ENCODE measurements at places on chromosomes 7 and 10.

DNA sequence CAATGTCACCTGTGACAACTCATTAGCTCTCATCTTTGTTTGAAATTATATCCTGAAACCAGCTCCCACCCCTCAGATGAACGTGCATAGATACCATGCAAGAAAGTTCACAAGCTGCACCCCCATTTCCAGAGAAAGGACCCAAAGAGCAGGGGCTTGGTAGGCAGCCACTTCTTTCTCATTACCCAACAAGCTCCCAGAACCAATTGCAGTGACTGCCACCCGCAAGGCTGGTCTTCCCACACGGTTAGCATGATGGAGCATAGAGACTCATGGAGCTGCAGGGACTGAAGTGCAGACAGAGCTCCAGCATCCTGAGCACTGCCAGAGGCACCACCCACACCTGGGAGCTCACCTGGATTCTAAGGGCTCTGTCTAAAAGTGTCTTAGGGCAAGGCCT, 28.5 kb downstream of the FRMPD2 start:
- DNase-seq: no peak

- DNase-seq: peak; percentile 6
Observed at GRCh38 chr10:97759158-97759887, 12.5 kb downstream of the SFRP5 start.

DNA sequence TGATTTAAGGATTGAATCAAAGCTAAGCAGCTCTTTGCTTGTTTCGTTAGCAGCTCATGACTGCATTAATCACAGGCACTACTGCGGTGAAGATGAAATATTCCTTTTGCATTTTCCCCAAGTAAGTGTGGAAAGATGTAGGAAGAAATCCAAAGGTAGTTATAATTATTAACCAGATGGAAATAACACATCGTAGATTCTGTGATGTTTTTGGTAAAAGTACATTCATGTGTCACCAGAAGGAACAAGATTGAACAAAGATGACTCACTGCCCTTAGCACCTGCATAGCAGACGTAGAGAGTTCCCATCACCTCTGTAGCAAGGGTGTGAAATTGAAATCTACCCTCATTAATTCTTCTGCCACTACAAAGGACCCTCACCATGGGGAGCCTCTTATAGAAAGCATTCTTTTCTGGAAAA, 37.1 kb downstream of the SMURF1 start:
- DNase-seq: no peak

- DNase-seq: no peak
Observed at GRCh38 chr7:3107228-3107763, 63.6 kb upstream of the CARD11 start.

DNA sequence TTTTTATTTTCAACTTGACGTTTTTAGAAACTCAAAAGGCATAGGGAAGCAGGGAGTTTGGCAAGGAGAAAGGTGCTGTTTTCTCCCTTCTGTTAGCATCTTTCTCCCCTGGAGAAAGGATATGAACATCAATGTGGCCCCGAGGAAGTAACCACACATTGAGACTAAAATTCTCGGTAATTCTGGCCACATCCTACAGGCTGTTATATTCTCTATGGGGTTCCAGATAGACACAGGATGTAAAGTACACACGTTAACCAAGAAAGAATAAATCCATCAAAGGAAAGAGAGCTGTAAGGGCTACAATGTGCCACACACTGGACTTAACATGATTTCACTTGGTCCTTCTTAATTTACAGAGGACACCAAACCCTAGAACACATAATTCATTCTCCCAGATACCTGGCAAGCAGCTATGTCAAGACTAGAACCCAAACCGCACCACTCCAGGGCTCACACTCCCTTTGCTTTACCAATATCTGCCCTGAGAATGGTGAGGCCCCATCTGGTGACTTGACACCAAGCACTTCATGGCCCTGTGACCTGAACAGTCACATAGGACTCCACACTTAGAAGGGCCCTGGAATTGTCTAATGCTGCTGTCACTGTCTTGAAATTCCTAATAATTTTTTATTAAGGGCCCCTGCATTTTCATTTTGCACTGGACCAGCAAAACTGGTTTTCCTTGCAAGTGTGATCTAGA, 73.9 kb downstream of the PRLHR start:
- DNase-seq: no peak

DNA sequence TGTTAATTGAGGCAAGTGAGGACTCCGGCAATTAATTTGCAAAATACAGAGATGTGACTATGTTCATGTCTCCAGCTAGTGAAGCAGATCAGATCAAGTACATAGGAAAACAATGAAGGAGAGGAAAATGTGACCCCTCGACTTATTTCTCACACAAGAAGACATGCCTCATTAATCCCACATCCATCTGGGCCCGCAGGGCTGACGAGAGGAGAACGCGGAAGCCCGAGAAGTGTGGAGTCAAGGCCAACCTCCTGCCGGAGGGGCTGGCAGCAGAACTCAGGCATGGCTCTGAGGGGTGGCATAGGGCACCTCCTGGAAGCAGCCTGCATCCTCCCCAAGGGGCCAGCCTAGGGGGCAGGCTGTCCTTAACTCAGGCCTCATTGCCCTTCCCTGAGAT, 54.4 kb downstream of the ZNF503 start:
- peak; percentile 45 for DNase-seq

- no peak for DNase-seq
Observed at GRCh38 chr7:16121876-16122390, 299.4 kb downstream of the CRPPA start.

- no peak for DNase-seq
Observed at GRCh38 chr10:124650263-124650662, 93.9 kb downstream of the FAM53B start.

- no peak for DNase-seq
Observed at GRCh38 chr7:155038335-155038734, 31.8 kb upstream of the HTR5A start.

- DNase-seq: no peak
Observed at GRCh38 chr10:608331-609261, 80.9 kb downstream of the DIP2C start.

DNA sequence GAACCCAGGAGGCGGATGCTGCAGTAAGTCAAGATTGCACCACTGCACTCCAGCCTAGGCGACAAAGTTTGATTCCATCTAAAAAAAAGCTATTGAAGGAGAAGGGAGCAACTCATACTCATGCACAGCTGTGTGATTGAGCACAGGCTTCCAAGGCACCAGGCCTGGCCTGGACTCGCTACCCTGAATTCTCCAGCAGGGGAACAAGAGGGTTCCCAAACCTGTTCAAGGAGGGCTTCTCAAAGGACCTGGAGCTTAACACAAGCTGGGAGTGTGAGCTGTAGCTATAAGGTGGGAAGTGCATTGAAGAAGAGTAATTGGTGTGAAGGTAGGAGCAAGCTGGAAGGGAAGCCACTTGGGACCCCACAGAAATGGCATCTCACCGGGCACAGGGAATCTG, 15.1 kb upstream of the DDIT4 start:
- no peak for DNase-seq

- DNase-seq: peak; percentile 67
Observed at GRCh38 chr7:455110-455928, 64.3 kb downstream of the PDGFA start.

GRCh38 chr10:94098896-94099295, 105.2 kb downstream of the PLCE1 start:
- no peak for DNase-seq

GRCh38 chr7:3463696-3464095, 162.6 kb downstream of the SDK1 start:
- DNase-seq: peak; percentile 43

DNA sequence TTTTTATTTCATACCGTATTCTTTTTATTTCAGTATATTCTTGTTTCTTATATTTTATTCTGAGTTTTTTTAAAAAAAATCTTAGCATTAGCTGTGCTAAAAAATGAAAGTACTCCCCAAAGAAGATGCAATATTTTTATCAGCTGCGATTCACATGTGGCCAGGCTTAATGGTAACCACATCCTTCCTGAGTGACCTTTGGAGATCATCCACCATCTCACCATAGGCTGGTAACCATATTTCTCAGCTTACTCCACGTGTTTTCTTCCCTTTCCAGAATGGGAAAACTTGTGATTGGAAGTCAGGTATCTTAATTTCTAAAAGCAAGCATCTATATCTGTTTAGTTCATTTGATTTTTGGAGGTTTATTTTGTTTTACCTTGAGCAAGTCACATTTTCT, 18.8 kb upstream of the LIPM start:
- DNase-seq: no peak

DNA sequence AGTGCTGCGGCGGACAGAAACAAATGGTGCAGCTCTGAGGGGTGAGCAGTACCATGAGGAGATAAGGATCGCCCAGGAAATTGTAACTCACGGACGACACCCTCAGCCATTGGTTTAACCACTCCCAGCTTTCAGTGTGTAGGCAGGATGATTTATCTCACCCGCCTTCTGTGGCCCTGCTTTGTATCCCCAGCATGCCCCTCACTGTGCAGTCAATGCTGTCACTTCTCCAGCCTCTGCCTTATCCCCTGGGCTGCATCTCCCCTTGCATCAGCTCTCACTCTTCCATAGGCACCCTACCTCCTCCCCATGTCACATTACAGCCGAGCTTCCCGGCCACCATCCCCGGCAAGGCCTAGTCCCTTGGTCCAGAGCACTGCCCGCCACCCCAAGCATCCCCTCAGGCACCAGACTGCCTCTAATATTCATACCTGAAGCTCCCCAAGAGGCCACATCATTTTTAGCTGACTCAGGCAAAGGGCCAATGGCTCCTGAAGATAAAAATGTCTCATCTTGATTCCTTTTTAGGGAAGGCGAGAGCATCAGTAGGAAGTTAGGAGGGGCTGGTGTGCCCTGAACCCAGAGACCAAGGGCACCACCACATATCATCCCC, 77.1 kb downstream of the CARD11 start:
- DNase-seq: no peak

- DNase-seq: no peak
Observed at GRCh38 chr7:109009636-109010035, 440.0 kb downstream of the DNAJB9 start.

DNA sequence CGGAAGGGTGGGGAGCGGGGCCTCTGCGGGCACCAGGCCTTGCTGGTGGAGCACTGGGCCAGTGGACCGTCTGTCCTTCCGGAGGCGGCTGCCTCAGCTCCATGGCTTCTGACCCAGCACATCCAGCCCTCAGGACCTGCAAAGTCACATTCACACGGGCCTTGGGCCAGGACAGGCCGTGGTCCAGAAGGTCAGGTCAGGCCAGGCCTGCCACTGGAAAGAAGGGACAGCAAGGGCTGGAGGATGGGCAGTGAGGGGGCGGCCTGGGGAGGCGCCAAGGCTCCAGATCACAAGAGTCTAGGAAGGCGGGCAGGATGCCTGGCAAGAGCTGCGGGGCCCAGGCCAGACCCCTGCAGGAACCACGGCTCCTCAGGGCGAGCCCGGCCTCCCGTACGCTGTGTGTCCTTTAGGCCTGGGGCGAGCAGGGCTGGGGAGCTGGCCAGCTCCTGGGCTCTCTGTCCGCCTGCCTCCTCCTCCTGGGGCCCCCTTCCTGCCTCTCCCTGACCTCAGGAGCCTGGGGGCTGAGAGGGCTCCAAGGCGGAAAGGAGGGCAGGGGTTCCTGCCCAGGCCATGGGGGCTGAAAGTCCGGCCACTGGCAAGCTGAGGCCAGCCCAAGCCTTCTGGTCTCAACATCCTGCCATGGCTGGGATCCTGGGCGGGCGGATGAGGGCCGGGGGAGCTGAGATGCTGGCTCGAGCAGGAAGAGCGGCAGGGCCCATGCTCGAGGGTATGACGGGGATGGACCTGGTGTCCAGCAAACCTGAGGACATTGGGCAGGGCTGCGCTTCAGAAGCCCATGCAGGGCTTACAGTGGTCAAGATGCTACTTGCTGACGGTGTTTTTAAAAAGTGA, 225.8 kb downstream of the ELFN1 start:
- DNase-seq: no peak

DNA sequence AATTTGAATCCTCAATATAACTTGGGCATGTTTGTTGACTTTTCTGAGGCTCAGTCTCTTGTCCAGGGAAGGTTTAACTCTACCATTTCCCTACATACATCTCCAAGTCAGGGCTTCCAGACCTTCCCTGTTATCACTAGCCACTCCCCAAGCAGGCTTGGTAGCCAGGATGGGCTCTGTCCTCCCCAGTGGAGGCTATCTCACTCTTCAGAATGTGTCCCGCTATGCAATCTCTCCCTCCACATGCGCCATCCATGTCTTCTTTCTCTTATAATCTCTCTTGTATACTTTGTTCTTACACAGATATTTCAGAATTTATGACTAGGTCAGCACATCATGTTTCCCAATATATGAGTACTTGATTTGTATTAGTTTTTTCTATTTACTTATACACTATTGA, 310.4 kb downstream of the HGF start:
- no peak for DNase-seq

DNA sequence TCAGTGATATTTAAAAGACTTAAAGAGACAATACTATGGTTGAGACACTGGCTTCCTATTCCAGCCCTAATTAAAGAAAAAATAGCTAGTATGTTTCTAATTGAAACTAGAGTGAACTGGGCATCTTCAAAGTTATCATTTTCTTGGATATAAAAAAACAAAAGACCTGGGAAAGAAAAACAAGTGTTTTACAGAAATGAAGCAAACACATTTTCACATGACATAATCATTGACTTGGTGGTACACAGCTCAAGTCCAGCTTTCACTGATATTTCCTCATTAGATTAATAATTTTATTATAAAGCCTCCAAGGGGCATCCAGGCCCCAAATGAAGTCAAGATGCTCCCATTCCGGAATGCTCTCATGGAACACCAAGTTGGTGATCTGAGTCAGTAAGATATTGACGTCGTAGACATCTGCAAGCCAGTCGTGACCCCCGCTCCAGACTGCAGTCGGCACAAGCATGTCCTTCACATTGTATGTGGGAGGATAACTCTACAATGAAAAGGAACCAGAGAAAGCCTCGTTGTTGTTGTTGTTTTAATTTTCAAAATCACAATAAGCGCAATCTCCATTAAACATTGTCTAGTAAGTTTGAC, 7.5 kb upstream of the CH25H start:
- no peak for DNase-seq

DNA sequence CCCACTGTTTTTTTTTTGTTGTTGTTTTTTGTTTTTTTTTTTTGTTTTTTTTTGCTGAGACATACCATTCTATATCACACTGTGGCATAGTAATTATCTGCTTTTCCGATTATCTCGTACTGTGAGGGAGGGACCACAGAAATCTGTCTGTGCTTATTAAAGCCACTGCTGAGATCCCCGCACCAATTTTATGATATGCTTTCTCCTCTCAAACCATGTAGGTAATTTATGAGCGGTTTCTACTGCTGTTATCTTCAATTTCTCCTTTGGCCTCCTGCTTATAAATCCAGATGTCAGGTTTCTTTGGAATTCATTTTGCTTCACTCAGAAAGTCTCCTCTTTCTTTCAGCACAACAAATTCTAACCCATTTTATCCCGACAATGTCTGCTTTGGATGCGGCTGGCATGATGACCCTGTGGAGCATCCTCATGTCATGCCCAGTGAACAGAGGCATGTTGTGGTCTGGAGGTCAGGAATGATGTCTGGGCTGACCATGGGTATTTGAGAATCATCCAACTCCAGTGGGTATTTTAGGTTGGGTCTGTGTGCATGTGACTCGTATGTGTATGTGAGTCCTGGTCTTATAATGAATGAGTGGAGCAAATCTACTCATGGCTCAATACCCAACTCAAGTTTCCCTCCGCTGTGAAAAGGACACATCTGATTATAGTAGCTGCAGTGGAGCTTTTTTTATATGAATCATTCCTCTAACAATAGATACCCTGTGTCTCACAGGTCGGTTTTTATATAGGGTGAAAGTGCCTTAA, 213.4 kb downstream of the GALNT17 start:
- DNase-seq: no peak

- DNase-seq: no peak
Observed at GRCh38 chr7:47764746-47765145, 182.8 kb upstream of the TNS3 start.

Data from NCI-H1092 treated with DMSO at 0.1 percent for 48 hours (cell line).